ENCODE measurements at places on chromosomes 3 and 15.

- no peak for DNase-seq
Observed at GRCh38 chr3:111784001-111784400, 75.1 kb upstream of the PHLDB2 start.

GRCh38 chr3:40328374-40328773, 18.9 kb downstream of the EIF1B start:
- DNase-seq: no peak

DNA sequence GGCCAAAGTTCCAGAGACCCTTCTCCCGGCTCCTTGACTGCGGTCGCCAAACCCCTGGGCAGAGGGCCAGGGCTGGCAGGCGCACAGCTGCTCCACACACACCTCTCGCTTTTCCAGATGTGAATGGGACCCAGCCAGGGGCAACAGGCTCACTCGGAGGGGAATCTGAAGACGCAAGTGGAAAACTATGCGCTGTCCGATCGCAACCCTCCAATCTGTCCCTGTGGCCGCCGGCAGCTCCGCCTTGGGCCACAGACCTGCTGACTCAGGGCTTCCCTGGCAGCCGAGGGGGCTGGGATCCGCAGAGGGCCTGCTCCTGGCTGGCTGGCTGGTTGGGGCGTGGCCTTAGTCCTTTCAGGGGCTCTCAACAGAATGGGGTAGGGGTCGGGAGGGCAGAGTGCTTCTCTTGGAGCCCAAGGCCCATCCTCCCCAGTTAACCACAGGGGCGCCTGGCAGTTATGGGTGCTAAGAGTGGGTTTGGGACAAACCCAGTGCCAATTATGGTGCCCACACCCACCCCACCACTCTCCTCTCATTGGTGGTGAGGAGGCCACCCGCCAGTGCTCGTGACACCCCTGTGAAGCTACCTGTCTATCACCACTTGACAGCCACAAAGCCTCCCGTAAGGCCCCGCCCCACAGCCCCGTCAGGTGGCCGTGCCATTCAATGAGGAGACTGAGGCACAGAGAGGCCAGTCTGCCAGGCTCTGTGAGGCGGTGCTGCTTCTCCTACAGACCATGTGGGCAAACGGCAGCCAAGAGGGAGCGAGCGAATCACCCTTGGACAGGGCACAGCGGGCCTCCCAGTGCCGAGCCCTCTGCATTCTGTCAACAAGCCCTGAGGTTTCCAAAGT, 53.8 kb downstream of the IQSEC1 start:
- no peak for DNase-seq

- DNase-seq: no peak
Observed at GRCh38 chr3:106170636-106171035, 301.8 kb upstream of the CBLB start.

- DNase-seq: no peak
Observed at GRCh38 chr3:100089812-100090668, 24.3 kb downstream of the FILIP1L start.

GRCh38 chr3:38054499-38055001, 15.5 kb downstream of the DLEC1 start:
- no peak for DNase-seq

GRCh38 chr15:97461226-97461625, 499.3 kb upstream of the ARRDC4 start:
- no peak for DNase-seq

DNA sequence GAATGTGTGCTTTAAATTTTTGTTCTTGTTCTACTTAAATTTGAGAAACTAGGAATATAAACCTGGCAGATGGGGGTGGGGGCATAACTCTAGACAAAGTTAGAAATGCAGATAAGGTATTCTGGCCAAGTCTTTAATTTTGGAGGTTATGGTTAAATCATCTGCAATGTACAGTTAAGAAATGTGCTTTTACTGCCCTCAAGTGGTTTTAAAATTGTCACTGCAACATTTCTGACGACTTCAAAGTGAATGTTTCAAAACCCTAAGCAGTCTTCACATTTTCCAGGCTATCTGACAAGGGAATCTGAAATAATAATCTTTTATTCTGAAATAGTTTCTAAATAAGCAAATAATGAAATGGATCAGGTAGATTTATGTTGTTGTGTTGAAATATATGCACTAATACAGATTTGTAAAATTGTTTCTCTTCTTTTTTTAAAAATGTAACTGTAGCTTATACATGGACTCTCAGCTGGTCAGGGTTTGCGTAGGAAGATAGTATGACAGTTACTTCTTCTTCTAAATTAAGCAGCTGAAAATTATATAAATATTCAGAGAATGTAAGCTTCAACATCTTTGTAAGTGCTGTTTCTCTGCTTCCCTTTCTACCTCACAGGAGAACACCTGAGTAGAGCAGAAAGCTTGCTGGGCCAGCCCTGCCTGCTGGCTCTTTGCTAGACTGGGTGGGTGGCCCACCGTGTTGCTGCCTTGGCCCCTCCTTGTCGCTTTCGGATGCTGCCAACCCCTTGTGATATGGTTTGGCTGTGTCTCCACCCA, 45.0 kb downstream of the SUCNR1 start:
- DNase-seq: no peak

DNA sequence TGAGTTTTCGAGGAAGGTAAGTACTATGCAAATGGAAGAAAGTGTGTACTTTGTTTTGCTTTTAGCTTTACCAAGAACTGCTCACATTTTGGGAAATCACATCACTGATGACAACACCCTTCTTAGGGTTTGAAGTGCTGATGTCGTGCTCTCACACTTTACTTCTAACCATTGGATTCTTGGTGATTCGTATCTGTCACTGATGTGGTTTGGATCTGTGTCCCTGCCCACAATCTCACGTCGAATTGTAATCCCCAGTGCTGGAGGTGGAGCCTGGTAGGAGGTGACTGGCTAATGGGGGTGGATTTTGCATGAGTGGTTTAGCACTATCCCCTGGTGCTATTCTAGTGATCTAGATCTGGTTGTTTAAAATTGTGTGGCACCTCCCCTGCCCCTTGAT, 75.4 kb upstream of the RGMA start:
- DNase-seq: no peak

DNA sequence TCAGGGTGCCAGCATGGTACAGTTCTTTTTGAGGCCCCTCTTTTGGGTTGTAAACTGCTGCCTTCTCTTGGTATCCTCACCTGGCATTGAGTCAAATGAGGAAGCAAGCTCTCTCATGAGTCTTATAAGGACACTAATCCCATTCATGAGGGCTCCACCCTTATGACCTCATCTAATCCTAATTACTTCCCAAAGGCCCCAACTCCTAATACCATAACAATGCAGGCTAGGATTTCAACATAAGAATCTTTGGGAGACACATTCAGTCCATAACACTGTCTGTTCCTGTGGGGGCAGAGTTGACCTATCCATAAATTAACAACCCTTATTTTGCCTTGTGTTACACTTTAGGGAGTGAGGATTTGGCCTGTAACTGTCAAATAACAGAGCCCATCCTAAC, 278.3 kb downstream of the LRTM1 start:
- no peak for DNase-seq

- no peak for DNase-seq
Observed at GRCh38 chr3:125148836-125149235, 63.7 kb downstream of the SLC12A8 start.

GRCh38 chr15:92149465-92149864, 244.2 kb upstream of the ST8SIA2 start:
- no peak for DNase-seq

GRCh38 chr3:185709251-185709955, 115.4 kb downstream of the IGF2BP2 start:
- DNase-seq: no peak

DNA sequence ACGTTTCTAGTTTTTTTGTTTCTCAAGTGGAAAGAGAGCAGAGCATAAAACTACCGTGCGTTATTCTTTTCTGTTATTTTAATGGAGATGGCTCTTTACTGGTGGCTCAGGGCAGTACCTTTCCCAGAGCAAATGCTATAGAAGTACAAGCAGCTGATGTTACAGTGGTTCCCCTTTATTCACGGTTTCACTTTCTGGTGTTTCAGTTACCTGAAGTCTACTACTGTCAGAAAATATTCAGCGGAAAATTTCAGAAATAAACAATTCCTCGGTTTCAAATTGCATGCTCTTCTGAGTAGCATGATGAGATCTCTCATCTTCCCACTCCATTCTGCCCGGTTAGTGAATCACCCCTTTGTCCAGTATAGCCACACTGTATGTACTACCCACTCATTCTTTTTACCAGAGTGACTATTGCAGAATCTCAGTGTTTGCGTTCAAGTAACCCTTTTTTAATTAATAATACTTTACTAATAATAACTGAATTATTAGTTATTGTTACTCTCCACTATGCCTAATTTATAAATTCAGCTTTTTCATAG, 597.5 kb upstream of the ROBO2 start:
- DNase-seq: no peak

- DNase-seq: no peak
Observed at GRCh38 chr3:44913868-44914468, 39.6 kb downstream of the TGM4 start.

DNA sequence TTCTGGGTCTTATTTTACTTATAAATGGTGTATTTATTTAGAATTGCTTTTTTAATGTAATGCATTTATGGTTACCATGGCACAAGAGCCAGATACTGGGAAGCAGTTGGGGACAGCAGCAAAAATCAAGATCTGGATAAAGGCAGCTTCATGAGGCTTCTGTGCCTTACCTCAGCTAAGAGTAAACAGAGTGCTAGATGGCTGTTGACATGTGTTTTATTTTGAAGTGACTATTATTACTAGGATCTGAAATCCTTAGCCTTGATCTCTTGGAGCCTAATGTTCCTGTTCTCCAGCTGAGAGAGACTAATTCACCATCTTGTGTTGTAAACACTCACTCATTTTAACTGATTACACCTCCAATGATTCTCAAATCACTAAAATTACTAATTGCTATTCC, 317.8 kb downstream of the LPP start:
- DNase-seq: no peak

DNA sequence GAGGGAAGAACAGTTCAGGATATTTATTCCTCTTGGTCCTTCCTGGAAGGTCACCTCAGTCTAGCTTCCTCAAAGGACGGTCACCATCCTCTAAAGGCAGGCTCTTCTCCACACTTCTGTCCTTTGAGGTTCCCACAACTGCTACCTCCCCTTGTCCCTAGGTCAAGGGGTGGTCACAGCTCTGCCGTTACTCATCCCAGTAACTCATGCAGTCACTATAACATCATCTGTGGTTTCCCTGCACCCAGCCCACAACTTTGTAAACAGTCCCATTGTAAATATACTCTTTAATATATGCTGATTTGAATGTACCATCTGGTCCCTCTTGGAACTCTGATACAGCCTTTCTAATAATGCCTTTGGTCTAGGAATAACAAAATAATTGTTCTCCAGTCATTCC, 887.4 kb downstream of the FHIT start:
- no peak for DNase-seq

GRCh38 chr15:58548308-58549012, 116.7 kb downstream of the LIPC start:
- DNase-seq: no peak

- no peak for DNase-seq
Observed at GRCh38 chr3:147654827-147655226, 245.7 kb downstream of the ZIC1 start.

DNA sequence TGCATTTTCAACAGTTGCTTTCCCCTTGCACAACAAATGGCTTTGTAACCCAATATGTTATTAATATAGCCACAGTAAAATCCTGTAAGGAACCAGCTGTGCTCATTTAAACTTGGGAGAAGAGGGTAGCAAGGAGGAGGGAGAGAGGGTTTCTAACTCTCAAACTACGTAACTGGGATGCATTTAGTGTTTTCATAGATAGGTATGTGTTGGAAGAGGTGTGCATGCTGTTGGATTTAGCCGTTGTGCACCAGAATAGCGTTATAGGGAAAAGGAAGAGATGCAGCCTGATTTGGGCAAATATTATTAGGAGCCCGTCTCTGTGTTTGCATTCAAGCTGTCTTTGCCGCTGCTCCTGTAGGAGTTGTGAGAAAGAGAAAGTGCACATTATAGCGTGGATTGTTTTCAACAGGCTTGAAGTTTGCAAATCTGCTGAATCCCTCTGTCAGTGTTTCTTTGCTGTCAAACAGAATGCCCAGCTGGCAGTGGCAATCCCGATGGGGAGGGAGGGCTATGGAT, 39.4 kb downstream of the ARPP21 start:
- DNase-seq: no peak

GRCh38 chr3:26535151-26535550, 87.4 kb upstream of the LRRC3B start:
- no peak for DNase-seq

DNA sequence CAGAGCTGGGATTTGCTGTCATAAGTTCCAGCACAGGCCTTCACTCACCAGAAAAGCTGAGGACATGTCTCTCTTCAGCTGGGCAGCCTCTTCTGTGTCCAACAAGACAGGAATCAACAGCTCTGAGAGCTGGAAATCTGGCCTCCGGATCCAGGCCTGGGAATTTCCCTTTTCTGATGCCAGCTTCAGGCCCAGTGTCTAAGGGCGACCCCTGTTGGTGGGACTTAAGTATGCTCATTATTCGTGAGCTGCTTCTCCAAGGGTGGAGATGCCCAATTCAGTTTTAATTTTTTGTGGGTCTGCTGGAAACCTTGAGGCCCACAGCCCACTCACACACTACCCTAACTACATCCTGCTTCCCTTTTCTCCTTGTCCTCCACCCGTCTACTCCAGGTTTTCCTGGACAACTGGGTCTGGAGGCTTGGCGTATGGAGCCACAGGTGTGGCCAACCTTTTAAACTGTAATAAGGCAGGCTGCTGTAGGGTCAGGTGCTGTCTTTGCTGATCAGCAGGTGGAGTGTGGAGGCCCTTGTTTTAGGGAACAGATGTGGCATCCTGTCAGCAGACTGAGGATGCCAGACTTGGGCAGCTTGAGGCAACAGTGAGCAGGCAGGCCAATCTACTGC, 2.6 kb upstream of the CEMIP start:
- DNase-seq: no peak

DNA sequence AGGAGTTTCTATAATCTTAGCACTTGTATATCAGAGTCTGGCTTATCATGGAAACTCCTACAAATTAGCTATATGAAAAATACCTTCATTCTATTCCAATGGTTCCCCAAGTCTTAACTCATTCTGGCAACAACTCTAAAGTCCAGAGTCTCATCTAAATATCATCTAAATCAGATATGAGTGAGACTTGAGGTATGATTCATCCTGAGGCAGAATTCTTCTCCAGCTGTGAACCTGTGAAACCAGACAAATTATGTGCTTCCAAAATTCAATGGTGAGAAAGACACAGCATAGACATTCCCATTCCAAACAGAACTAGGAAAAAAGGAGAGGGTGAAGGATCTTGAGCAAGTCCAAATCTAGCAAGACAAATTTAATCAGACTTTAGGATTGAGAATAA, 138.8 kb downstream of the THRB start:
- DNase-seq: no peak

DNA sequence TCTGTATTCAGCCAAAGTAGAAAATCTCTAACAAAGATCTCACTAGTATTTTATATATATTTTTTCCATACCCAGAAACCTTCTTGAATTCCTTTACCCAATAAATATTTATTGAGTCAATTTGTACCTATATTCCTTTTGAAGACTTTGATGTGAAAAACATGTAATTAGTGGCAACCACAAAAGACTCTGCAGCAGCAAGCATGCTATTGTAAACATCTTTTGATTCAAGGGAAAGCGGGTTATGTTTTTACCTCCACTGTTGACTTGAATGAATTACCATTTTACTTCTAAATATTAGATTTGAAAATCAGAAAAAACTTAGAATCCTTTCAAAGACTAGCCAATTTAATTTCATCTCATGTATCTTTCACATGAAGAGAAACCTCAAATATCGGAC, 2.4 kb downstream of the GPR15 start:
- DNase-seq: no peak

All from esophagus squamous epithelium (tissue), 5 donors.